ENCODE measurements at places on chromosomes 11 and 22.
A peak's percentile ranks its signal among the peaks of the same experiment; 100 is the strongest.

DNA sequence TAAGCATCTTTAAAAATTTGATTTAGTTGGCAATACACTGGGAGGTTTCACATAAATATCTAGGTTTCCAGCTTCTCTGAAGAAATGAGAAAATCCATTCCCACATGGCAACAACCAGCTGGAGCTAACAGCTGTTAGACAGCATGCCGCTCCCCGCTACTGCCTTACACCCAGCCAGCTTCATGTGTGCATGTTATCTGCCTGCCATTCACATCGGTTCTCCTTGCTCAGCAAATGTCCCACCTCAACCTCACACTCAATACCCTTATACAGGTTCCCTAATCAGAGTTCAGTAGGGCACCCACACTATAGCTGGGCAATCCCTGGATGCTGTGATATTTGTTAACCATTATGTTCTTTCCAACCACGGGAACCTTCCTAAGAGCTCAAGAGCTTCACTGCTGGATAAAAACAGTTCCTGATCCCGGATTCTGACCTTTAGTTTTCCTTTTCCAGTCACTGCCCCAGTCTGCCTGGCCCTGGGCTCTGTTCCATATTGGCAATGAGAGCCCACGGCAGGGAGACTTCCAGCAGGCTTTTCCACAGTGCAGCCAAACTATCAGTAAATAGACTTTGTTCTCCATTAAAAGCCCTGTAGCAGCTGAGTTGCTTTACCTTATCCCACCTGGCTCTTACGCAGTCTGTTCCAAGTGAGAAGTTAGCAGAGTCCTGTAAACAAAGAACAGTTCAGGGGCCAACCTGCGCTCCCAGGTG, 8.6 kb downstream of the RPUSD4 start:
- no peak for DNase-seq

- DNase-seq, result no peak
Observed at GRCh38 chr22:30781271-30781875, 86.7 kb downstream of the OSBP2 start.

GRCh38 chr22:21067901-21068680, 22.3 kb downstream of the LRRC74B start:
- no peak for DNase-seq

DNA sequence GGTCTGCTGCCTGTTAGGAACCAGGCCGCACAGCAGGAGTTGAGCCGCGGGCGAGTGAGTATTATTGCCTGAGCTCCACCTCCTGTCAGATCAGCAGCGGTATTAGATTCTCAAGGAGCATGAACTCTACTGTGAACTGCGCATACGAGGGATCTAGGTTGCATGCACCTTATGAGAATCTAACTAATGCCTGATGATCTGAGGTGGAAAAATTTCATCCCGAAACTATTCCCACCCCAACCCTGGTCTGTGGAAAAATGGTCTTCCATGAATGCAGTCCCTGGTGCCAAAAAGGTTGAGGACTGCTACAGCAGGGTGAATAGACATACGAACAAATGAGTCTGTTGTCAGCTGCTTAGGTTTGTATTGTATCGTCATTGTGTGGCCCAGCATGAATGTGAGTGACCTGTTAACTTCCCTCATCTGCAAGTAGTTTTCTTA, 29.8 kb downstream of the RNF141 start:
- DNase-seq, result no peak

- no peak for DNase-seq
Observed at GRCh38 chr22:24400726-24401596, 26.4 kb upstream of the ADORA2A start.

GRCh38 chr11:93547773-93548172, 4.6 kb upstream of the SMCO4 start:
- no peak for DNase-seq

- no peak for DNase-seq
Observed at GRCh38 chr11:10658621-10659338, 34.8 kb downstream of the IRAG1 start.

DNA sequence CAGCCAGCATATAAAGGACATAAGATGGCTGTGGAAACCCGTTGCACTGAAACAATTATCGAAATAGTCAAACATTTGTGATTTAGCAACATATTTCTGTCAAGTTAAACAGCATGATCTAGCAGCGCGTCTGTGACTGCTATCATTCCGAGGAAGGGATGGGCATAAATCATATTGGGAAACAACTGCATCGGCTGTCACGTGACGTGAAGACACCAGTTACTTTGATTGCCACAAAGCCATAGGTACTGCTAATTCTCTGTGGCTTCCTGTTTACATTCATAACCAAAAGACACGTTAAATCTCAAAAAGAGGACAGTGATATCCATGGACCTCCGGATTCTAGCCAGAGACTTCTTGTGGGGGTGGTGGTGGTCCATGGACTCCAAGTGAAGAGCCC, 87.8 kb downstream of the CACNA1I start:
- no peak for DNase-seq

GRCh38 chr11:13905137-13905781, 57.3 kb upstream of the SPON1 start:
- DNase-seq, result no peak

GRCh38 chr11:22554221-22554620, 71.4 kb downstream of the FANCF start:
- DNase-seq, result no peak

DNA sequence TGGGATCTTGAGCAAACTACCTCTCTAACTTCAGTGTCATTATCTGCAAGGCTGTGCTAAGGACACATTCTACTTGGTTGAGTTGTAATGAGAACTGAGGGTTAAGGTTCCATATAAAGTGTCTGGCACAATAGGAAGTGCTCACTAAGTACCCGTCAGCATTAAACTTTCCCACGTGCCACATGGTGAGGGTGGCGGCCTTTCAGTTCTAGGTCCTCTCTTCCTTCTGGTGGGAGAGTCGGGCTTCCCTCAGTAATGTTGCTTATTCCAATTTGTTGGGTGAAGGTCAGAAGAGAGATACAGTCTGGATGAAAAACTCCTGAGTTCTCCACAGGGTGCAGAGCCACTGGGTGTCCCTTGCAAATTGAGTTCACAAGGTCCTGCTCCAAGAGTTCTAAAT, 4.6 kb upstream of the CD6 start:
- no peak for DNase-seq

DNA sequence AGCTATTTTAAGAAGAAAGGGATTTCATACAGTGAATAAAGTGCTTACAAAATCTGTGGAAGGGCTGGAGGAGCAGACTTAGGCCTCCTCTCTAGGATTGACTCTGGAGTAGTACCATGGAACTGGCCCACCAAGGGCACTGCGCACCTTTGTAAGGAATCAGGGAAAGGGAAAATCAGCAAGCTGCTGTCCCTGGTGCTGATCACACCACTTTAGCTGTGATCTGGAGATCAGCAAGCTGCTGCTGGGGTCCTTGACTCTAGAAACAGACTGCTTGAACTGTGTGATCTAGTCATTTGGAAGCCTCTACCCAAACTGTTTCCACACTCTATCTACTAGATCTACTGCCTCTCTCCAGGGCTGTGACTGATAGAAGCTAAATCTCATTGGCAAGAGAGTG, 18.4 kb upstream of the TECTA start:
- DNase-seq, result peak; percentile 17

DNA sequence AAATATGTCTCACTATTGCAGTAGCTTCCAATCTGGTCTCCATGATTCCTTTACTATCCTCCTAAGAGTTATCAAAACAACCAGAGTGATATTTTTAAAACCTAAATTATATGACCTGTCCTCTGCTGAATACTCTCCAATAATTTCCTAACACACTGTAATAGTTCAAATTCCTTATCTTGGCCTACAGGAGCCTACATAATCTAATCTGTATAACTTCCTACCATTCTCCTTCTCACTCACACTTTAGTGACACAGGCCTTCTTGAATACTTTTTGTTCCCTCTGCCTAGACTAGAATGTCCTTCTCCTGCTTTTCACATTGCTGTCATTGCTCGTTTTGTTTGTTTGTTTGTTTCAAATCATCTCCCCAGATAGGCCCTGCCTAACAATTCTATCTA, 9.4 kb downstream of the FHIP1B start:
- peak; percentile 3 for DNase-seq

DNA sequence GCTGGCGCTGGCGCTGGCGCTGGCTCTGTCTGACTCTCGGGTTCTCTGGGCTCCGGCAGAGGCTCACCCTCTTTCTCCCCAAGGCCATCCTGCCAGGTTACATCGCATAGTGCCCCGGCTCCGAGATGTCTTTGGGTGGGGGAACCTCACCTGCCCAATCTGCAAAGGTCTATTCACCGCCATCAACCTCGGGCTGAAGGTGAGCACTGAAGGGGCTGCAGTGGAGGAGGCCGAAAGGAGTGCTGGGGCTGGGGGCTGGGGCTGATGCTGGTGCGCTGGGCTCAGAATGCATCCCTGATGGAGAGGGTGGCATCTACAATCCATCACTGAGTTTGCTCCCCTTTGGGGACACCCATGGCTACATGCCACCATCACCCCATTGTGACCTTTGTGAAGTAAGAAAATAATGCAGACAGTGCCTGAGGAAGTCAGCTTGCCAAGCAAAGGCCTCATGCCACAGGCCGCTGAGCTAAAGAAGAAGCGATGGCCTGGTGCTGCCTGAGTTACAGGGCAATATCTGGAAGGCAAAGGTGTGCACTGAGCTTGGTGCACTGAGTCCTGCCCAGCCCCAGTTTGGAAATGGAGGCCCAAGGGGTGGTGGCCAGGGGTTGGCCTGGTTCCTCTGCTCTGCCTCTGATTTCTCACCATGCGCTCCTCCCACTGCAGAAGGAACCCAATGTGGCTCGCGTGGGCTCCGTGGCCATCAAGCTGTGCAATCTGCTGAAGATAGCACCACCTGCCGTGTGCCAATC, 620 bp downstream of the SMPD1 start:
- no peak for DNase-seq

DNA sequence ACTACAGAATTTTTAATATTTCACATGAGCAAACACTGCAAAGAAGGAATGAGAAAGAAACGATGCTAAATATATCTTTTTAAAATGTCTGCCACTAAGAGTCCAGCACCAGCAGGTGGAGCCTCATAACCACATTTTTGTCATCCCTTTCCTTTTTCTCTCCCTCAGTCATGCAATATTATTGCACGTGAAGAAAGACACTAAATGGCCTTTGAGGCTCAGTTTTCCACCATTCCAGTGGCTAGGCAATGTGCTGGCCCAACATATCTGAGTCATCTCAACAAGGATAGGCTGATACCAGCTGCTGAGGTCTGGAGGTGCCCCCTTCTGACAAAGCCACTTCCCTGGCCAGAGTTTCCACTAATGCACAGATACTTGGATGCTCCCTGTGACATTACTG, 1.8 kb downstream of the ALKBH8 start:
- DNase-seq, result peak; percentile 69

DNA sequence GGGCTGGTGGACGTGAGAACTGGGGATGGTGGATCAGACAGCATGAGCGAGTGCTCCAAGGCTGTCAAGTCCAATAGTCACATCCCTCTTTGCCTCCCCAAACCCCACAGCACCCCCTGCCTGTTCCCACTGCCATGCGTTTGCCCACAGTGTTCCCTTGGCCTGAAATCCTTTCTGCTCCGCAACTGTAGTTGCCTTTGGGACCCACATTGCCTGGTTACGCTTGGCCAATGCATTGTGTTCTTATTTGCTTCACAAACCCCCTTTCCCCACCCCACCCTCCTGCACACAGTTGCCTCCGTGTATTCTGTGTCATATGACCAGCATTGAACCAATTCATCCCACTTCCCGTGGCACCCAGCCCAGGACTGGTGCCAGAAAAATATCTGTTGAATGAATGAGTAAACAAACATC, 2.1 kb upstream of the KIAA0930 start:
- peak; percentile 36 for DNase-seq

DNA sequence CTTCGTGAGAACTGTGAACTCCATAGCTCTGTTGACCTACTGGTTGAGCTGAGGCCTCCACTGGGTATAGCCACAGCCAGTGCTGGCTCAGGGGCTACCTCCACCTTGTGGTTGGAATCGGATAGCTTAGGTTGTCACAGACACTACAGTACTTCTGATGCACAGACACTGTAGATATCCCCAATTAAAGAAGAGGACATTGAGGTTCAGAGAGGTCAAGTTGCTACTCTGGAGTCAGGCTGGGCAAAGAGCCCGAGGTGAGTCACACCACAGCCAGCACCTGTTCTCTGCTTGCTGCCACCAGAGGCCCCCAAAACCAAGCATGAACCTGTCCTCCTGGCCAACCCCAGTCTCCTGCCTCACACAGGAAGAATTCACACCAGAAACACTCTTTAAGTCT, 5.4 kb downstream of the UFD1 start:
- no peak for DNase-seq

DNA sequence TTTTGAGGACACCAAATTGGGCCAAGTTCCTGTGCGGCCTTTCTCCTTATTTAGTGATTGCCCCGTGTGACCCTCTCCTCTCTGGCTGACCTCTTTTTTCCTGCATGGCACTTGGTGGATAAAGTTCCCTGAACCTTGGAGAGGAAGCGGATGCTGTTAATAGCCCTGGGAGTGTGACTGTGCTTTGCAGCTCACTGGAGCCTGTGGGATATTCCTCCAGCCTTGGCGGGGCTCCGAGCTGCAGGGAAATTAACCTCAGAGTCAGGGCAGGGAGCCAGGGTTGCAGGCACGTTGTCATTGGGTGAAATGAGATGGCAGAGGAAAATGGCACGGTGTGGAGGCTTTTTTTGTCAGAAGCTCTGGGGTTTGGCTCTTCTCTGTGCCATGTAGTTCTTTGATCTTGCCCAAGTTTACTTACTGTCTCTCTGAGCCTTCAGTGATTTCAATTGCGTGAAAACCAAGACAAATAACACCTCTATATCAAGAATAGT, 965 bp downstream of the OR9Q1 start:
- DNase-seq, result peak; percentile 91

- DNase-seq, result no peak
Observed at GRCh38 chr11:3826721-3827120, 14.0 kb downstream of the RHOG start.

GRCh38 chr11:45149483-45150056, 3.1 kb downstream of the PRDM11 start:
- DNase-seq, result no peak

GRCh38 chr22:46537946-46538813, 760 bp upstream of the CELSR1 start:
- no peak for DNase-seq

DNA sequence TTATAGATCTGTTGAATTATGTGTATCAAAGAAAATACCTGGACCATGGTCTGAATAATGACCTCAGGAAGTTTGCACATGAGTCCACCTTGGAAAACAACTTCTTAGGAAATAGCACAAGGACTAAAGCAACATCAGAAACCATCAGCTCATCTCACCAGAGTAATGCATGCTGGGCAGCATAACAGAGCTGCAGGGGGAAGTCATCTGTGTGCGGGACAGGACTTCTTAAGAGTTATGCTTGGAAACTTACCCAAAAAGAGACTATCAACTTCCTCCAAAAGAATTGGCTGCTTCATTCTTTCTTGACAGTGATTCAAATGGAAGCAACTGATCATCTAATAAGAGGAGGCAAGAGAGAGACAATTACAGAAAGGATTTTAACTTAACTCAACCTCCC, 2.5 kb downstream of the OR56B4 start:
- DNase-seq, result no peak
